ENCODE measurements at places on chromosomes 2 and 18.

GRCh38 chr2:14094592-14094991 lies 537.9 kb upstream of the LRATD1 start:
- DNase-seq, result no peak

DNA sequence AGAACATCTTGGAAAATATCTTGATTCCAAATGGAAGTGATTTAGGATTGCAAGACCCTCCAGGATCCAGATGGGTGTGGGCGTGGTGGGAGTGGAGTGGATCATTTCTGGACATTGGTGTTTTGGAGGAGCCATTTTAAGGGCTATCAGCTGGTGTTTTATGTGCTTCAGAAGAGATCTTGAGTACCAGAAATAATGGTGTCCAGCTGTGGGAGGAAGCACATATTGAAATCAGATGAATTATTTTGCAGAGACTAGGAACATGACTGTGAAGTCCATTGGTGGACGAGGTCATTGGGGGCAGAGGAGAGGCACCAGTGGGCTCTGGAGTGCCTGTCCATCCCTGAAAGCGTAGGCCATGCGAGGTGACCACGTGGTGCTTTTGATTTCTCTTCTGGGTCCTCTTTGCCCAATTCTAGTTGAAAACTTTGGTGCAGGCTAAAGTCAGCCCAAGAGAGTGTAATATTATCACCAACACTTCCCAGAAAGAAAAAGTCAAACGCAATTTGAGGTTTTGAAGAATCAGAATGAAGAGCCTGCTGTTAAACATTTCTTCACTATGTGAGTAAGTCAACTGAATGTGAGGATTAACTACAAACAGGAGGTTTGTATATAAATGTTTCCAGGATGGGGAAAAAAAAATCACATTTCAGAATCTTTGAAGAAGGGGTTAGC lies 31.6 kb downstream of the RNF144A start:
- no peak for DNase-seq

- no peak for DNase-seq
These were observed 248.2 kb downstream of the PHLPP1 start for GRCh38 chr18:62963507-62963906.

DNA sequence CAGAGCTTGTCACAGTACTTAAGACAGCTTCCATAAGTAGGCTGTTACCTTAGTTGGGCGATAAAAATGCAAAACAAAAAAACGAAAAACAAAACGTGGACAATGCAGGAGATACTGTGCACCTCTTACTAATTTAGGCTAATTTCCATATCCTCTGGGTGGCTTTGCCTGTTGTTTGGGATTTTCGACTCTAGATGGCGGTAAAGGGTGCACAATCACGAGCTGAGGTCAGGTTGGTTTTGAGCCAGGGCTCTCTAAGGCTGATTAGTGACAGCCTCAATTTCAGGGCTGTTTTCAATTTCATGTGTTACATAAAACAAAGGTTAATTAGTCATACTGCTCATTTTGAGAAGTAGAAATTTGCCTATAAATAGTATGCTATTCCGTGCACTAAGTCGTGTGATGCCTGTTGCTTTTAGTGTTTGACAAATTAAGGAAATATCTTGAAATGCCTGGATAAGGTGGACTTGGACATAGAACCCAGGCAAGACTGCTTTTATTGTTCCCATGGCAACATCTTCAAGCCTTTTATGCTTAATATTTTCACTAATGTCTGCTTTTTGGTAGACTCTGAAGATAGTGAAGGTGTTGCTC lies 493.1 kb downstream of the SOCS6 start:
- DNase-seq, result peak; percentile 0

- no peak for DNase-seq
These were observed 48.8 kb upstream of the IHH start for GRCh38 chr2:219109471-219109870.

- no peak for DNase-seq
These were observed 659.0 kb upstream of the CDH7 start for GRCh38 chr18:65091744-65092329.

GRCh38 chr2:143584936-143585335 lies 455.7 kb downstream of the ARHGAP15 start:
- no peak for DNase-seq

- DNase-seq, result no peak
These were observed 6.8 kb upstream of the STK25 start for GRCh38 chr2:241514986-241515737.

- DNase-seq, result no peak
These were observed 64.0 kb downstream of the REL start for GRCh38 chr2:60945341-60945740.

- no peak for DNase-seq
These were observed 125.0 kb downstream of the SETBP1 start for GRCh38 chr18:44805643-44806042.

- no peak for DNase-seq
These were observed 264.7 kb upstream of the SYT4 start for GRCh38 chr18:43542016-43542415.

DNA sequence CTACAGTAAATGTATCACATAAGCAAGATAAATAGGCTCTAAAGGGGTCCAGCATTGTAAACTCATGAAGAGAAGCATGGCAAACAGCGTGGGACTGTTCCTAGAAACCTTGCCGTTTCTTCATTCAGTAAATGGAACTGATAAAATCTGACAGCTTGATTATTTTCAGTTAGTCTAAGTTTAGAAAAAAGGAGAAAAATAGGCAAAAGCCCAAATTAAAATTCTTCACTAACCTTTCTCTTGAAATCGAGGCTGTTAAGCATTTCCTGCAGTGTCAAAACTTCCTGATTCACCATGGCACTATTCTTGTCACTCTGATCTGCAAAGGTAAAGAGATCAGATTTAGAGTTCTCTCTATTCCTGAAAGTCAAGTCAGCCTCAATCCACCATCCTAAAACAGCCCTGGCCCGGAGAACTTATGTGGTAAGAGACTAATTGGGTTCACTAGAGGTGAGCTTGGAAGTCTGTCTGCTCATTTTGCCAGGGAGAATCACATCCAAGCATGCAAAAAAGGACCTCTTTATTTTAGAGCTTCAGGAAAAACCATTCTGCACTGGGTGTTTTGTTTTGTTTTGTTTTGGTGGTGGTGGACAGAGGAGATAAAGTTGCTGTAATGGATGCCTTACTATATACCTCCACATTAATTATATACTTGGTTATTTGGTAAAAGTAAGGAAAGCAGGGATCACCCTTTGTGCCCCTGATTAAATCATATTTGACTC lies 52.4 kb upstream of the STAT1 start:
- no peak for DNase-seq

GRCh38 chr2:192544371-192544955 lies 349.7 kb upstream of the TMEFF2 start:
- peak; percentile 40 for DNase-seq

GRCh38 chr2:76450024-76450475 lies 739.3 kb upstream of the GCFC2 start:
- DNase-seq, result no peak

DNA sequence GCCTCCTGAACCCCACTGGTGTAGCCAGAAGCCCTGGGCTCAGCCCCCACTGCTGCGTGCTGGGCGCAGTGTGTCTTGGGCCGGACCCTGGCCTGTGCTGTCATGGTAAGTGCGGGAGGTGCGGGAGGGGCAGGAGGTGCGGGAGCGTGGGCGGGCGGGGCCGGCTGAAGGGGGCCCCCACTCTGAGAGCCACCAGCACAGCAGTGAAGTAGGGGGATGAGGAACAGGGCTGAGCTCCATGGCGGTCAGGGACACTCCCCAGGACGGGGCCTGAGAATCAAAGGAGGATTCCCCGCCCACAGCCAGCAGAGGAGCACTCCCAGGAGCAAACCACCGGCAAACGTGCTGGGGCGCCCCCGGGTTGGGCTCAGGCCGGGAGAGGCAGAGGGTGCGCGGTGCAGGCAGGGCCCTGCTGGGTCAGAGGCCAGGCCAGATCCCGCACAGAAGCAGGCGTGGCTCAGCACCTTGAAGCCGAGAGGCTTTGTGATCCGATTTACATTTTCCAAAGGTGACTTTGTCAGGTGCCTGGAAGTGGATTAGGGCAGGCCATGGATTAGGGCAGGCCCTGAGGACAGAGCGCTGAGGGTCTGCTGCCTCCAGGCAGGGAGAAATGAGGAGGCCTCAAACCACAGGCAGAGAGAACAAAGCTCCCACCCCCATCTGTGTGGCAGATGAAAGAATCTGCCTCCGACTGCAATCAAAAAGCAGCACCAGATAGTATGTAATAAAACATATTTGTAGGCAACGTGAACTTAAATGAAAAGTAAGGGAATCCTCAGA lies 152.0 kb upstream of the RAB6C start:
- DNase-seq, result no peak

- no peak for DNase-seq
These were observed 67.7 kb upstream of the ITGA4 start for GRCh38 chr2:181389524-181389923.

- no peak for DNase-seq
These were observed 110.2 kb downstream of the EPHA4 start for GRCh38 chr2:221461901-221462300.

- DNase-seq, result no peak
These were observed 115.3 kb upstream of the NDUFV2 start for GRCh38 chr18:8987241-8987640.

DNA sequence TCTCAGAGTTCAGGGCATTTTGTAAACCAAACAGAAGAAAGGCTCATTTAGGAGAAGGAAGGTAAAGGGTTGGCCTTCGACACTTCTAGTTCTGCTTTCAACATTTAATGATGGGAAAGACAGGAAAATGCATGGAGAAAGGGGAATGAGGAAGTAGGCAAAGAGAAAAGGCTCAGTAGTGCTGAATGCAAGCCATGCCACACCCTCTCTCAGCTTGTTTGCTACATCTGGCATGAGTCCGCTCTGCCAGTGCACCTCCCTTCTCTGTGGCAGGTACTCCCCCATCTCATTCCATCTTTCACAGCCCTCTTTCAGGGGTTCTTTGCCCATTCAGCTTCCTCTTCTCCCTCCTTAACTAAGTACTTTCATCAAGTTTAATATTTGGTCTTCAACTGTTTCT lies 120.9 kb upstream of the ITGB6 start:
- DNase-seq, result no peak

DNA sequence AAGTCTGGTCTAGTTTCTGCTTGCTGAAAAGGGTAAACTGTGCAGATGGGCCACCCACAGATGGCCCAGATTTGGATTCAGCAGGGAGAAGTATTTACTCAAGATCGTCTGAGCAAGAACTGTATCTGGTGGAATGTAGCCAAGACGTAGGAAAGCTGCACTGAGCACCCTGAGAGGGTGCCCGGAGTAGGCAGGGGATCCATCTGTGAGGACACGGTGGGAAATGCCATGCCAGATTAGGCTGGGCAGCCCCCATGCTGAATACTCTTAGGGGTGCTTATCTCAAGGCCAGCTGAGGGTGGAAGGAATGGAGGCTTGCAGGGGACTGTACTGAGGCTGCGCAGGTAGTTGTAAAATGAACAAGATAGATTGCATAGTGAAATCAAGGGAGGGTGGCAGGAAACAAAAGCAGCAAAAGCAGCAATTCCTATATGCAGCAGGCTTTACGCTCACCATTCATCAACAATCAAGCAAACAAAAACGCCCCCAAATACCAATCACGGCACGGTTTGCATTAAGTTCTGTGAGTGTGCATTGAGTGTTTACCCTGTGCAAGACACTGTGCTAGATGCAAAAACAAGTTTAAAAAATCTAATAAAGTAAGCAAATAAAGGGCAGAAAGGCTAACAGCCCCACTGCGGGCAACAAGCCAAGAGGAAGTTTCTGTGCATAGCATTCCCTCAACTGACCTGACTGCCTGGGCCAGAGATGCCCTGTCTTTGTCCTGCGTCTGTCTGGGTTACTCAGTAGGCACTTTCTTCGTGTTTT lies 32.2 kb upstream of the LPIN2 start:
- no peak for DNase-seq

- no peak for DNase-seq
These were observed 665 bp downstream of the MCM6 start for GRCh38 chr2:135875491-135876065.

Measured in epithelial cell of prostate (primary cell).